ENCODE measurements at places on chromosomes 7 and 10. TPM values are rescaled to one million over a fixed set of nuclear protein-coding genes. Genes with fewer than 3 reads are reported as not detected.

DNA sequence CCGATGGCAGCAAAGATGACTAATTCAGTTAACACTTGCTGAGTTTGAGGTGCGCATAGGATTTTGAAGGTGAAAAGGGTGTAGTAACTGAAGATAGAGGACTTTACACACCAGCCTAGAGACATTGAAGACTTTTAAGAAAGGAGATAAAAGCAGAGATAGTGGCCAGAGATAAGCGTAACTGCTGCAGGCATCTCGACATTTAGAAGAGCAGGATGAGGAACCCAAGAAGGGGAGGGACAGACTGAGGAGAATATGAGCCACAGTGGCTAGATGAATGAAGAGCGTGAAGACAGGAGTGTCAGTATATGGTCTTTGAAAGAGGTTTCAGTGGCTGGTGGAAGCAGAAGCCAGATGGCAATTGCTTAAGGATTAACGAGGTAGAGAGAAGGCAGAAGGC, 71.6 kb downstream of the CELF2 start:
- no peak for DNase-seq

GRCh38 chr10:21473541-21473940, 51.9 kb downstream of the SKIDA1 start:
- no peak for DNase-seq

GRCh38 chr10:93288679-93289634, 193.2 kb downstream of the MYOF start:
- DNase-seq, result peak; percentile 63

DNA sequence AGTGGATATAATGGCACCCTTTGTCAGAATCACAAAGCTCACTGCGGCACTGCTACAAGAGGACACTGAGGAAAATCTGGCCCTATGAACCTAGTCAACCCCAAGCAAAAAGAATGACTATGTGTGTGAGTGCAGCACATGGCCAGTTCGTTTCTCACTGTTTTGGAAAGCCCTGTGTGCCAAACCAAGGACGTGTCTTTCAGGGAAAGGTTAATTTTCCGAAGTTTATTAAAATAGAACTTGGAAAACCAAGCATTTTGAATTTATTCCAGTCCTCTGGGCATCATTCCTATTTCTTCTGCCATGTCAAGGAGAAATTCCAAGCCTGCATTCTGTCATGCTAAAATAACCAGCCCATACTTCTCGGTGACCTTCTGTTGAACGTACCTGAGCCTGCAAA, 471.8 kb downstream of the PLXDC2 start:
- no peak for DNase-seq

DNA sequence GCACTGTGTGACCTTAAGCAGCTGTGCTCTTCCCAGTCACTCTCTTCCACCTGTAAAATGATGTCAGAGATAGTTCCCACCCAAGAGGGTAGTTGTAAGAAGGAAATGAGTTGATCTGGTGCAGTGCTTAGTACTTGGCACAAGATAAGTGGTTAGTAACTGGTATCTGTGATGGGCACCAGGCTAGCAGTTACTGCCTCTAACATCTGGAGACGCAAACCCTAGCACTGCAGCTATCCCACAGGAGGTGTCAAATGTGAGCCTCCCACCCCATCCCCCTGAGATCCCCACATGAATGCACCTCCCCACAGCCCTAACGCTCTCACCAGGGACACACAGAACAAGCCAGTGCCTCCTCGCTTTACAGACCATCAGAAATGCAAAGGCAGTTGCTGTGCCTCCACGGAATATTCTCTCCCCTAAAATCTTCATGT, 72.0 kb downstream of the KCNMA1 start:
- no peak for DNase-seq

DNA sequence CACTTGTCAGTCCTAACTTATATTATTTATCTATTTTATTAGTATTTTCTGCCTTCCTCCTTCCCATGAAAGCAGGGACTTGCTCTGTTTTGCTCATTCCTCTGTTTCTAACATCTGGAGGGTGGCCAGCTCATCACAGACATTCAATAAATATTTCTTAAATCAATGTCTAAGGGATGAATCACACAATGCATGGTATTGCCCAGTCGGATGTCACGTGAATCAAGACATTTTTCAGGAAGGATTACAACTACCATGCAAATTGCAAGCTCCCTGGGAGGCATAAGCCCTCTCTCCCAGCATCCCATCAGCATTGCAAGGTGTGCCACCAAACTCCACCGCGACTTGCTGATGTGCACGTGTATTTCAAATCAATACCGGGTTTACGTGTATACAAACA, 146.6 kb upstream of the RNF32 start:
- DNase-seq, result no peak

DNA sequence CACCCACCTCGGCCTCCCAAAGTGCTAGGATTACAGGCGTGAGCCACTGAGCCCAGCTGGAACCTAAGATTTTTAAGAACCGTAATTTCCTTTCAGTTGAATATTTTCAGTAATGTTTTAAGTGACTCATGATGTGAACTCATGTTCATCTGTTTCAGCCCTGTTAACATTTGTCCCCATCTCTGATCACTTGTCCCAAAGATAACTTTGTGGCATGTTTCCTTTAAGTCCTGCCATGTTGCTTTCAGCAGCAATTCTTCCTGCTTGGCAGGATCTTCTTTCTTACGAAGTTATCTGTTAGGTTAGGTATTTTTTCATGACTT, 19.3 kb downstream of the ZRANB1 start:
- no peak for DNase-seq

DNA sequence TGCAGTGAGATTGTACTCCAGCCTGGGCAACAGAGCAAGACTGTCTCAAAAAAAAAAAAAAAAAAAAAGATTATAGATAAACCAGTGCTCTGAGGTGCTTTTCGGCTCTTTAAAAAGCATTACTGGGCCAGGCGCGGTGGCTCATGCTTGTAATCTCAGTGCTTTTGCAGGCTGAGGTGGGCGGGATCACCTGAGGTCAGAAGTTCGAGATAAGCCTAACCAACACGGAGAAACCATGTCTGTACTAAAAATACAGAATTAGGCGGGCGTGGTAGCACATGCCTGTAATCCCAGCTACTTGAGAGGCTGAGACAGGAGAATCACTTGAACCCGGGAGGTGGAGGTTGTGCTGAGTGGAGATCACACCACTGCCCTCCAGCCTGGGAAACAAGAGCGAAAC, 6.6 kb upstream of the HNRNPF start:
- no peak for DNase-seq

DNA sequence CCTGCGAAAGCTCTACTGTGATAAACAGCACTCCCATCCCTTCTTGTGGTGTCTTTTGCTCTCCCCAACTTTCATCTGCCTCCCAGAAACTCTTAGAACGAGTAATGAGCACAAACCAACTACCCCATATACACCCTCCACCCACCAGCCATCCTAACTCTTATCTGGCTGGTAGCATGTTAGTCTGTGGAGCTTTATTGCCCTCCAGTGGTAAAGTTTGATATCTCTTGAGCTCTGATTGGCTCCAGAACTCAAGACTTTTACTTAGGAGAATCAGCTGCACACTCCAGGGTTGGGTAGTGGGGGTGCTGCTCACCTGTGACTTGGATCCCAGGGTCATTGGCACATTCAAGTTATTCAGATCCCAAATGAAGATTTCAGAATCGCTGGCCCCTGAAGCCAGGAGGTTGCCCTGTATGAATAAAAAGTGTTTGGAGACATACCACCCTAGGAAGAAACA, 10.9 kb downstream of the SEC31B start:
- DNase-seq, result peak; percentile 39

DNA sequence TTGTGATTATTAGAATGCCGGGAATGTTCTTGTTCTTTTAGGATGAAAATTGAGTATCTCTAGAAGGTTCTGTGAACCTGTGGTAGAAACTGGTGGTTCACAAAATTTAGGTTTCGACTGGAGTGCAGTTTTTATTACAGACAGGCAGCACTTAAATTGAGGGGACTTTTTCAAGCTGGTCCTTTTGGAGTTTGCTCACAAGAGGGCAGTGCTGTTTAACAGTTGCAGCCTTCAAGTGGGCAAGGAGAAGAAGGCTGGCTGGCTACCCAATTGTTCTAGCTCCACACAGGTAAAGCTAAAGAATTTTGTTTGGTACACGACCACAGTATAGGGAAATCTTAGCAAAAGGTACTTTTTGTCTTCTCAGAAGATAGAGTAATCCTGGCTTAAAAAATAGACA, 233.6 kb downstream of the SNX13 start:
- DNase-seq, result peak; percentile 32

GRCh38 chr7:35714862-35715261, 19.9 kb upstream of the HERPUD2 start:
- no peak for DNase-seq

DNA sequence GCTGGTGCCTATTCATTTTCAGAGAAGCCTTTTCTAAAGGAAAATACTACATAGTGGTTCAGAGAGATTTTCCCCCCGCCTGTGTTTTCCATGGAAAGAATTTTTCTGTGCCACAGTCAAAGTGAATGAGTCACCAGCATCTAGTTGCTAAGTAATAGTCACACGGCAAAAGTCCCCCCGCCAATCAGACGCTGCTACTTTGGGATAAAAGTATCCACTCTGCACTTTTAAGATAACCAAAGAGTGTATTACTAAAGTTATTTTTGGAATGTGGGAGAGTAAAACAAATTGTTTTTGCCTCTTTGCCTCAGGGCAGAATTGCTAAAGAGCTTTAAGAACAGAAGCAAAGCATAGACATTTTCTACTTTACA, 23.5 kb downstream of the ABLIM1 start:
- peak; percentile 30 for DNase-seq

DNA sequence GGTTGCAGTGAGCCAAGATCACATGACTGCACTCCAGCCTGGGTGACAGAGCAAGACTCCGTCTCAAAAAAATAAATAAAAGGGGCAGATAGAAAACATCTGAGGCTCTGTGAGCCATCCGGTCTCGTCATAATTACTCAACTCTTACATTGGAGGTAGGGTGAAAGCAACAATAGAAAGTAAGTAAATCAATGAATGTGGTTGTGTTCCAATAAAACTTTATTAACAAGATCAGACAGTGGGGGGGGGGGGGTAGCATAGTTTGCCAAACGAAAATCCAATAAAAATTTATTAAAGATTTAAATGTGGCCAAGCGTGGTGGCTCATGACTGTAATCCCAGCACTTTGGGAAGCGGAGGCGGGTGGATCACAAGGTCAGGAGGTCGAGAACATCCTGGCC, 2.8 kb upstream of the ZFAND4 start:
- no peak for DNase-seq

GRCh38 chr10:81068460-81068859, 530.8 kb downstream of the SH2D4B start:
- DNase-seq, result no peak

DNA sequence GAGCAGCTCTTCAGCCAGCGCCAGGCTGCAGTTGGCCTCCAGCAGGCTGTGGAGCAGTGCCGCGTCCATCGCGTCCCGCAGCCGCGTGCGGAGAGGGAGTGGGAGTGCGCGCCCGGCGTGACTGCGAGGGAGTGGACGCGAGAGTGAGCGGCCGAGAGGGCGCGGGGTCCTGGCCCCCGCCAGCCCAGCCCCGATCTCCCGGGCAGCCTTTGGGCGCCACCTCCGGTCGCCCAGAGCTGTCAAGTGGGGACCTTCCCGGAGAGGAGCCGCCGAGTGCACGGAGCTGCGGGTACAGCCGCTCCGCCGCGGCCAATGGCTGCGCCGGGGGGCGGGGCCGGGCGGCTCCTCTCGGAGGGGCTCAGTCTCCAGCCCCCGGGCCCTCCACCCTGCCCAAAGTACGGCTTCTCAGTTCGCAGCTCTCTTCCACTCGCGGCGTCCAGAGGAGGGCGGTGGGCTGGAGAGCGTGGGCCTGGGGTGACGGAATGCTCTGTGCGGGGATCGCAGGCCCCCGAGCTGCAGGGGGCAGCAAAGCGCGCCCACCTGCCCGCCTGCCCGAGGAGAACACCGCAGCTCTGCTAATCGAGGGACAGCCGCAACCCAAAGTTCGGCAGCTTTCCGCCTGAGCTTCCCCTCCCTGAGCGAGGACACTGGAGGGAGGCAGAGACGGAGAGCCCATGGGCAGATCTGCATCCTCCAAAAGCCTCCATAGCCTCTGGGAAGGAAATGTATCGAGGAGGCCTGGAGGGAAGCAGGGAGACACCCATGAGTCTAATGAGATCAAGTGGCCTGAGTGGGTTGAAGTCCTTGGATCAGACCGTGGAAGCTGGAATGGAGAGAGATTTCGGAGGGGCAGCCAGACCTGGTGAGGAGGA, at the start of gene CRHR2:
Gene CRHR2 (minus strand): TSS at position 245 of the 872 bp plus-strand sequence. CDS start 176 bp downstream, at position 69.
- DNase-seq, result no peak

GRCh38 chr7:30207376-30207775, 72.6 kb downstream of the MTURN start:
- DNase-seq, result no peak

- no peak for DNase-seq
These were observed 16.0 kb upstream of the RHOBTB1 start for GRCh38 chr10:60960031-60960430.

DNA sequence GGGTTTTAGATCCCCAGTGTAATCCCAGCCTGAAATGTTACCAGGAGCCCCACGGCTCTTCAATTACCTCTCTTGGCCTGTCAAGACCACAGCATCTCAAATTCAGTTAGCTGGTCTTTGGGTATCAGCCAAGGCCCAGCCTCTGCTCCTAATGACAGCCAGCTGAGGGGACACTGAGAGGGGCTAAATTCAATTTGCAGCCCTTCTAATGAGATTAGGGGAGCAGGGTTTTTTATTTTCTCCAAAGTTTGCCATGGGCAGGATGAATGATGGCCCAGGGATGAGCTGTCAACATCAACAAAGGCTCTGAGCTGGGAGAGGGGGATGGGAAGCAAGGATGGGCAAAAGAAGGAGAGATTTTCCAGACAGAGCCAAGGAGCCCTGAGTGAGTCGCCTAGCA, 116.8 kb upstream of the TBX20 start:
- DNase-seq, result no peak

- no peak for DNase-seq
These were observed 15.2 kb upstream of the NFE2L3 start for GRCh38 chr7:26136831-26137230.

The GBX1 gene
- 0.07 TPM for polyA plus RNA-seq

The ANKMY2 gene
- polyA plus RNA-seq, result 34.0 TPM

The ANKRD2 gene
- 0.13 TPM for polyA plus RNA-seq

The SCART1 gene
- 2.3 TPM for polyA plus RNA-seq

The ACSM6 gene
- polyA plus RNA-seq, result 0.06 TPM

The GRID2IP gene
- polyA plus RNA-seq, result 0.88 TPM

The UBE3C gene
- polyA plus RNA-seq, result 45.6 TPM

The FAM20C gene
- polyA plus RNA-seq, result 57.2 TPM

The OPALIN gene
- not detected for polyA plus RNA-seq

The CDHR3 gene
- 36.0 TPM for polyA plus RNA-seq

The FAM25C gene
- not detected for polyA plus RNA-seq

The HMX2 gene
- polyA plus RNA-seq, result 1.1 TPM

The ZNF777 gene
- polyA plus RNA-seq, result 10.2 TPM

All from large intestine (tissue), 12 donors.